ENCODE measurements at places on chromosomes 2 and 18.

DNA sequence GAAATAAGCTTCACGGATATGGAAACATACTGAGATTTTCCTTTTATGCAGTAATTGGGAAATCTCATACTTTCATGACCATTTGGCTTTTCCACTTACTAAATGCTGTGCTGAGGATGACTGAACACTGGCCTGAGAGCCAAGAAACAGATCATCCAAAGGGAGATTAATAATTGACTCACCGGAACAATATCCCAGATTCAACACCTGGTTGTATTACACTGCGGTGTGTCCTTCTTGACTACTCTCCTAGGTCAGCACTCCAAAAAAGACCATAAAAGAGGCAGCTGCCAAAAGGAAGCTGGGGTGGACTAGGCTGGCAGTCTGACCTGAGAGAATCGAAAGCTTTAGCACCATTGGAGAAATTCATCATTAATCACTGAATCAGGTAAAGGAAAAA is 469.1 kb downstream of the CBLN2 start:
- no peak for DNase-seq

DNA sequence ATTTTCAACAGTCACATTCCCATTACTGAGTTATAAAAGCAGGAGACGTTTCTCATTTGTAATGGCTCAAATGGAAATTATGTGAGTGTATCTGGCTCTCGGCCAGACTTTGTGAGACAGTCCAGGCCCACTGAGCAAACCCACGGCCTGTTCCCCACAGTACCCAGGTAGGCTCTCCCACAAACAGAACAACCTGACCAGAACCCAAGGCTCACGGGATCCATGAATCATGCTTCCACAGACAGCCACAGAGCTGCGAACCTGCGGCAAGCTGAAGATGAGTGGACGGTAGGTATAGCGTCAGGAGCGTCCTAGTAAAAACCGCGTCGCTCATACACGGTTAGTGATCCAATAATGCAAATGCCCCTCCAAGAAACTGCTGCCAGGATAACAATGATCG is 34.2 kb downstream of the NDUFA10 start:
- DNase-seq, result no peak

- no peak for DNase-seq
Measured at GRCh38 chr18:10588975-10589374, 63.1 kb downstream of the NAPG start.

- DNase-seq, result no peak
Measured at GRCh38 chr18:48395646-48396045, 13.5 kb downstream of the ZBTB7C start.
